ENCODE measurements at places on chromosomes 1 and 21.

DNA sequence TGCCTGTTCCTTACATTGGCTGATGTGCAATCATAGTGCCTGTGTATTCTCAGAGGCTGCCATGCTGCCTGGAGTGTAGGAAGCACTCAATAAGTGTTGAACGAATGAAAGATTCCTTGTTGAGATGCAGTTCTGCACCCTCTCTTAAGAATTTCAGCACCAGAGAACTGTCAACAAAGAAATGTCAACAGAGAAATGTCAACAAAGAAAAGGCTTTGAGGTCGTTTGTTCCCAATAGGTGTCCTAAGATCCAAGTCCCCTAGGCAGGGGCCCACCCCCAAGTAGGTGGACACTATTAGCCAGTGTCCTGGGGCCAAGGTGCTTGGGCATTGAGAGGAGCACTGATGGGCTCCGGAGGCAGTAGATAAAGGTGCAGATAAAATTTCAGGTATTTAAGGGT is 12.6 kb downstream of the KCND3 start:
- DNase-seq, result no peak

GRCh38 chr1:95562230-95562629 is 328.2 kb downstream of the RWDD3 start:
- no peak for DNase-seq

DNA sequence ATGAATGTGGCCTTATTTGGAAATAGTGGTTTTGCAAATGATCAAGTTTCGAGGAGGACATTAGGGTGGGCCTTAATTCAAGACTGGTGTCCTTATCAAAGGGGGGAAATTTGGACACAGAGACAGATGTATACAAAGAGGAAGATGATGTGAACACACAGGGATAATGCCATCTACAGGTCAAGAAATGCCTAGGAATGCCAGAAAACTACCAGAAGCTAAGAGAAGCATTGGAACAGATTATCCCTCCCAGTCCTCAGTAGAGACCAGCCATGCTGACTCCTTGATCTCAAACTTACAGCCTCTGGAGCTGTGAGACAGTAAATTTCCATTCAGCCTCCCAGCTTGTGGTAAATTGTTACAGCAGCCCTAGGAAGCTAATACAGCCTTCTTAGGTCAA is 151.4 kb downstream of the PTGER3 start:
- no peak for DNase-seq

DNA sequence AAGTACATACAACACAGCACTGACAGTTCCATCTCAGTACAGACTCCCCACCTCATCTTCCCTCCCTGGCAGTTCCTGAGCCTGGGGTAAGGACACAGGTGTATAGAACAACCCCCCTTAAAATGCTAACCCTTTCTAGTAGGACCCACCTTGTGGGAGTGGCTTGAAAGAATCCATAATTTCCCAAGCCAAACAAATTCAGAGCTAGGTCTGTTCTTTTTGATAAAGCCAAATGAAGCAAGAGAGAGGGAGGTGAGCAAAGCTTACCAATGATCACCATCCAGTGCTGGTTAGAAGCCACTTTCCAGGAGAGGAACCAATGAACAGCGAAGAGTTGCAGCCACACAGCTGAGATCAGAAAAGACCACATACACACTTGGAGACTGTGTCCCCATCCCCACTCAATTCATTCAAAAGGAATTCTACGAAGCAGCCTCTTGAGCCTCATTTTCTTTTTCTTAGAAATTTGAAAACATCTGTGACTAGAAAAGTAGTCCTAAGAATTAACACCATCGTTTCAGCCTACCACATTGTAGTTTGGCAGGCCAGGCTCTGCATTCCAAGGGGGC is 9.2 kb downstream of the UBE2Q1 start:
- DNase-seq, result no peak

GRCh38 chr1:183236158-183236725 is 50.2 kb downstream of the LAMC2 start:
- no peak for DNase-seq

DNA sequence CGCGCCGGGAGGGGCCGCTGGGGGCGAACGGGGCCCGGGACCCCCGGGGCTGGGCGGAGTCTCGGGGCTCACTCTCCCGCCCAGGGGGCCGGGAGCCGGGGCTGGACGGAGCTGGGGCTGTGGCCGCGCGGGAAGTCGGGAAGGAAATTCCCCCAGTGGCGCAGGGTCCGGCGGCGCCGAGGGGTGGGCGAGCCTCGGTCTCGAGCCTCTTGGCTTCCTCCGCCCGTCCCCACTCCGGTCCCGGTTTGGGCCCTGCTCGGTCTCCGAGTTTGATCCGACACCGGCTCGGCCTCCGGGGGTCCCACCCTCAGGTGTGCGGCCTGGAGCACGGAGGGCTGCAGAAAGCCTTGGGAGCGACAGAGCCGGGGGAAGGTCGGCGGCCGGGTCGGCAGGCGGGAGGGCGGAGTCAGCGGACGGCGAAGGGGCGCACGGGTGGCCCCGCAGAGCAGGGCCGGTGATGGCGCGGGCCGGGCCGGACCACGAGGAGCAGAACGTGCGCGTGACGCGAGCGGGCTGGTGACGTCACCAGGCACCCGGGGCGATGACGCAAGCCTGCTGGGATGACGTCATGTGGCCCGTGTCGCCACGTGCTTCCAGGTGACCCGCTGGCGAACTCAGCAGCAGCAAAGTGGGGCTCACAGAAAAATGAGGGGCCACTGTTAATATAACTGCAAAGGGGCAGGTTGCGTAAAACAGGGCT is 610 bp upstream of the HES4 start:
- DNase-seq, result no peak

GRCh38 chr1:183163316-183163715 is 22.7 kb upstream of the LAMC2 start:
- DNase-seq, result no peak

DNA sequence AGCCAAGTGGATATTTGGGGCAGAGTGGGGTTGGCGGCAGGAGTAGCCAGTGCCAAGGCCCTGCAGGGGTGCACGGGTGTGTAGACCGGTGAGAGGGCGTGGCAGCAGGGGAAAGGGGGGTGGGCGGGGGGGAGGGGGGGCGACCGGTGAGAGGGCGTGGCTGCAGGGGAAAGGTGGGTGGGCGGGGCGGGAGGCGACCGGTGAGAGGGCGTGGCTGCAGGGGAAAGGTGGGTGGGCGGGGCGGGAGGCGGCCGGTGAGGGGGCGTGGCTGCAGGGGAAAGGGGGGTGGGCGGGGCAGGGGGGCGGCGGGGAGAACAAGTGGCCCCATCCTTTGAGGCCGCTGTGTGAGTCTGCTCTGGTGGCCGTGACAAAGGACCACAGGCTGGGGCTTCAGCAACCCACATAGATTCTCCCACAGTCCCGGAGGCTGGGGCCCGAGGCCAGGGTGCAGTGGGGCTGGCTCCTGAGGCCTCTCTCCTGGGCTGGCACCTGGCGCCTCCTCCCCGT is 25.8 kb downstream of the RRP1 start:
- DNase-seq, result no peak

GRCh38 chr1:243447347-243447746 is 191.5 kb downstream of the SDCCAG8 start:
- no peak for DNase-seq

DNA sequence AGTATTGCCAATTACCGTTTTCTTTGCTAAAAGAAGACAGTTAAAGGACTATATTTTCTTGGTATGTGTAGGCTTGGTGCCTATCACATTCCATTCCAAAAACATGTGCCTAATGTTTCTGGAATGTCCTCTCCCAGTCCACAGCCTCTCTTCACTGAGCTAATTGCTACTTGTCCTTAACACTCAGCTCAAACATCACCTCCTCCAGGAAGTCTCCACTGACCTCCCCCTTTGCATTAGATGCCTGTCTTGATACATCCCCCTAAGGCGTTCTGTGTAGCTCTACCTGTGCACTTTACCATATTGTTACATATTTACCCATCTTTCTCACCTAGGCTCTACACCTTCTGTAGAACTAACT is 195.6 kb upstream of the CAMK1G start:
- no peak for DNase-seq

DNA sequence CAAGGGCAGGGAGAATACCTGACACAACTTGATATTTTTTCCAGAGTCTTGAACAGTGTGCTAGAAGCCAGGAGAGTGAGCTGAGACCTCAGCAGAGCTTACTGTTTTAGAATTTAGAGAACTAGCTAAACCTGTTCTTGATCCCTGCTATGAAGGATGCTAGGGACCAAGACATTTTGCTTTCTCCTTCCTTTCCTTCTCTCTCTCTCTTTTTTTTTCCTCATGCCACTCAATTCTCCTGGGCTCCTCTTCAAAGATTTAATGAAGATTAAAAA is 99.0 kb downstream of the NGF start:
- DNase-seq, result no peak

DNA sequence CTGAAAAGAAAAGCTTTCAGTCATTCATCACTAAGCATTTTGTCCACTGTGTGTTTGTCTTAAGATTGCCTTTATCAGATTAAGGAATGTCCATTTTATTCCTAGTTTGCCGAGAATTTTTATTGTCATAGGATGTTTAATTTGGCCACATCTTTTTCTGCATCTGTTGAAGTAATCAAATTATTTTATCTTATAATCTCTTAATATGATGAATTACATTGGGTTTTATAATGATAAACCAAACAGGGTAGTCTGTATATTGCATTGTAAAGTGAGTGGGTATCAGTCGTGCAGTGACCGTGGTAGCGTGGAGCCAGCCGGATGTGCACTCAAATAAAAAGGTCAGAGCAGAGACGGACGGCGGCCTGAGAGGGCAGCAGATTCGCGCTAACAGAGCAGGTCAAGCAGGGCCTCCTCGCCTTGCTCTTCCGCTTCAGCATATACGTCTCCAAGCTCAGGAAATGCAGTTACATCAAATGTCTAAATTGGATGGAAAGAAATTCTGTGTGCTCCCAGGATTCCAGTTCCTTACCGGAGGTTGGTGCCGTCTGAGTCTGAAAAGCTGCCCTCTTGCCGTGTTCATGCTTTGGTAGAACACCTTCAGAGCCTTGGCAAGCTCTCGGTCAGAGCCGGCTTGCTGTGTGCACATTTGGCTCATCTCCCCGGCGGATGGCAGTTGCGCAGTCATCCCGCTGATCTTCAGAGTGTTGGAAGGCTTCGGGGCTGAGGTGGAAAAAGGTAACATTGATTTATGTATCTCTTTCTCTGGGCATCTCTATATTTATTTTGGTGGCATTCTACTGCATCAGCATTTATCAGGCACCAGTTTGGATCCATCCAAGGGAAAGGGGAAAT is 51.5 kb downstream of the SCCPDH start:
- no peak for DNase-seq

DNA sequence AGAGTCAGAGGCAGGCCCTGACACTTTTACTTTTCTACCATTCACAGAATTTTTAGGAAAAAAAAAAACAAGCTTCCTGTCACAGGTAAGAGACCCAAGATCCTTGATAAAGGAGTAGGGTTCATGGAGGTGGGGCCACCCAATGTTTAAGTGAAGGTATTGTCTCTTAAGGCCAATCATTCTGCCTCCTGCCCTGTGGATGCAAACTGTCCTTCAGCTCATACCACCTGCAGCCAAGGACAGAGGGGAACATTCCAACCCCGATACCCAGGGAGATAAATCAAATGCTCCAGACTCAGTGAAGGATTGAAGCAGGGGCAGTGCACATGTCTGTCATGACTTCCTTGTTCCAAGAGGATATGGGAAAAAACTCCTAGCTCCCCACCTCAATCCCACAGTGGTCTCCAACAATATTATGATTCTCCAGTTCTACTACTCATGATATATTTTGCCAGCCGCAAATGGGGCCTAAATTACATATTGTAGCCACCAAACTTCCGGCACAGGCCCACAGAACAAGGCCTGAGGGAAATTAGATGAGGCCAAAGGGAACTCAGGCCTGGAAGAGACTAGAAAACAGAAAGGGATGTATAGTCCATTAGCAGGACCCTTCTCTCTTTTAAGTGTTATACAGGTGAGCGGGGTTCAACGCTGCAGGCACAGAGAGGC is 59.5 kb downstream of the TRABD2B start:
- no peak for DNase-seq

GRCh38 chr1:56434025-56434424 is 145.3 kb downstream of the PLPP3 start:
- DNase-seq, result no peak

DNA sequence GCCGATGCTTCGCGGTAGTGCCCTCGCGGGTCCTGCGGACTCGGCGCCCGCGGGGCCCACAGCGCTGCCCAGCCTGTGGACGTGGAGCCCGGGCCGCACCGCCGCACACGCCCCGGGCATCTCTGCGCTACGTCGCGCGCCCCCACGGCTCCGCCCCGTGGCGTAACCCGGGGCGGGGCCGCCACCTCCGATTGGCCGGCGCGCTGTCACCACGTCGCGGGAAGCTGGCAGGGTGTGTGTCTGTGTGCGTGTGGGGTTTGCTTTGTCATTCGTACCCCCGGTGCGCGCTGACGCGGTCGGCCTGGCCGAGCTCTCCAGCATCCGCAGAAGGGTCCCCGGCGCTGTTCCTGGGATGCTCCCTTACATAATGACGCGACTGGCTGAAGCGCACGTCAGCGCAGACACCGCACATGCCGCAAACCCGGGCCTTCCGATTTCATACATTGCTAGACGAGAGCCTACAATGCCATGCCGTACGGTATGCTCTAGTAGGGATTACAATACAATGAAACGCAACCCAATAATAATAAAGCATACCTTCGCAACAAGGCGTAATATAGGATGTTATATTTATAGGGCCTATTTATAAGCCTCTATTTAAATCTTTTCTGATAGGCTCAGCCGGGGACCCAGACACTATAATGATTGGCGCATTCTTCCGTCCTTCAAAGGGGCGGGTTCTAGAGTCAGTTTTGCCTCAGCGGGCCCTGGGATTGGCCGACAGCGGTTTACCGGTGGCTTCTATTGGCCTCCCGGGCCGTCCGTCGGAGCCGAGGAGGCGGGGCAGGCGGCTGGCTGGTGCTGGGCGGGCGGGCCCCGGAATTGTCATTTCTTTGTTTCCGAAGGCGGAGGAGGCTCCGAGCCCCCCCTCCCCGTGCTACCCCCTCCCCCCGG is at the start of gene MACO1:
TSS of gene MACO1 (plus strand) at position 825 of the 894 bp plus-strand sequence. CDS start 202 bp downstream, outside the sequence.
- DNase-seq, result peak; percentile 93

DNA sequence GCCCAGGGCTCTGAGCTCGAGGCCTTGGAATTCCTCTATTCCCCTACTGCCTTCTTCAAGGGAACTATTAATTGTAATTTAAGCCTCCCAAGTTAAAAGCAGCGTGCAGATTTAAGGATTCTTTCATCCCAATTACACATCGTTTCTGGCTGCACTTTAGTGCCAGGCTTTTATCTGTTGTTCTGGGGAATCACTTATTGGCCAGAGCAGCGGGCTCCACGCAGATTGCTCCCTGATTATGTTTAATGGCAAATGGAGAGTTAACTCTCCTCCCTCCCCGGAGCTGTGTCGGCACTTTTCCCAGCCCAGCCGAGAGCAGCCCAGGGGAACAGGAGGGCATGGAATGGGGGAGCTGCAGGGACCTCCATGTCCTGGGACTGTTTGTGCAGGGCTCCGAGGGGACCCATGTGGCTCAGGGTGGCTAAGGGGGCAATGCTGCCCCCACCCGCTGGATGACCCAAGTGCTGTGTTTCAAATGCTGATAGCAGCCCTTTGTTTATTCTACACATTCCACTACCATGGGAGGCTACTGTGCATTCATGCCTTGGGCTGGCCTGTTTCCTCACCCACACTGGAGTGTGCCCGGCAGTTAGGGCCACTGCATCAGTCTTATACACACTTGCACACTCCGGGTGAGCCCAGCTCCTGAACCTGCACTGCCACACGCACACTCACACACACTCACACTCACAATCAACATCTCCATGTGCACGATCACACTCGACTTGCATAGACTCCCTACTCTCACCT is 93.3 kb upstream of the POU3F1 start:
- DNase-seq, result no peak

GRCh38 chr21:17612565-17613241 is at the start of gene BTG3:
TSS of gene BTG3 (minus strand) at chr21:17612901. CDS start at chr21:17609144, 3,757 bp downstream.
- DNase-seq, result peak; percentile 76
